ENCODE measurements at places on chromosomes 11 and 22. TPM values are rescaled to one million over a fixed set of nuclear protein-coding genes. Genes with fewer than 3 reads are reported as not detected.

SERPINH1 gene
- polyA plus RNA-seq = 520 TPM

ISX gene
- not detected for polyA plus RNA-seq

SUSD2 gene
- polyA plus RNA-seq = 0.28 TPM

FTH1 gene
- polyA plus RNA-seq = 10,611 TPM

MUC2 gene
- polyA plus RNA-seq = not detected

NLRP14 gene
- polyA plus RNA-seq = not detected
